Activated T-helper 17 cell treated with anti-CD3 and anti-CD28 coated beads, Interleukin-2, amount 50 U/mL, for 72 hours (primary cell): ENCODE measurements at places on chromosomes 5 and 9. TPM values are rescaled to one million over a fixed set of nuclear protein-coding genes. Genes with fewer than 3 reads are reported as not detected.
A peak's percentile ranks its signal among the peaks of the same experiment; 100 is the strongest.

GRCh38 chr9:115008536-115009270 is 78.3 kb upstream of the TNFSF8 start:
- ATAC-seq = peak; percentile 59

DNA sequence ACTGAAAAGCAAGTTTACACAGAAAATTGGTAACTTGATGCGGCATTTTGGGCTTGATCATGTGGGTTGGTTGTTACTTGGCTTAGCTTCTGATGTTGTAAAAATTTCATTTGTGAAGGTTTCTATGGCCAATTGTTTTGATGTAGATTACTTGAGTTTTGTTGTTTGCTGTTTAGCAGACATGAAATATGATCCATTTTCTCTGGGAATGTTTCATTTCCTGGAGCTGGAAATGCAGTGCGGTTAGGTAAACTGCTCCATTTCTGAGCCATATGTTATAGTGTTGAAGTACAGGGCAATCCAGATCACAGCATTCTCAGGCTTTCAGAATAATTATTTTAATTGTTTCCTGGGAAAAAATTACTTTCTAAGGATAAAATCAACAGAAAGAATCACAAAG is 396.9 kb downstream of the ENC1 start:
- no peak for ATAC-seq

C1QTNF3 gene
- 2.7 TPM for total RNA-seq

SEMA5A gene
- not detected for total RNA-seq

- no peak for ATAC-seq
Measured at GRCh38 chr5:135934939-135935338, 19.8 kb downstream of the LECT2 start.

MED10 gene
- total RNA-seq = 92.1 TPM

FOXD4 gene
- 0.22 TPM for total RNA-seq

DNA sequence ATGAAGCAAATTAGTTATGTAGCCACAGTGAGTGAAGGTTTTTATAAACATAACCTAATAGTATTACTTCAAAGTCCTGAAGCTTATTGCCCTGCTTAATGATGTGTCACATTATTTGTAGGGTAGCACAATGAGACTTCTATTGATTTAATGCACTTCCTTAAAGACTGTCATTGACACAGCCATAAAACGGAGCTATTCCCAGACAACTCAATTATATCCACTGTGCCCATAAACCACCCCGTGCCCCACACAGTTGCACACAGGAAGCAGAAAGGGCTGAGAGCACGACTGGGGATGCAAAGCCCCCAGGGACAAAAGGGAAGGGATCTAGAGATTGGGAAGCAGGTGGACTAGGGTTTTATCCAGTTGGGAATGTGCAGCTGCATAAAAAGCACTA is 37.0 kb downstream of the TRIM32 start:
- no peak for ATAC-seq

SFXN1 gene
- total RNA-seq = 256 TPM

DNA sequence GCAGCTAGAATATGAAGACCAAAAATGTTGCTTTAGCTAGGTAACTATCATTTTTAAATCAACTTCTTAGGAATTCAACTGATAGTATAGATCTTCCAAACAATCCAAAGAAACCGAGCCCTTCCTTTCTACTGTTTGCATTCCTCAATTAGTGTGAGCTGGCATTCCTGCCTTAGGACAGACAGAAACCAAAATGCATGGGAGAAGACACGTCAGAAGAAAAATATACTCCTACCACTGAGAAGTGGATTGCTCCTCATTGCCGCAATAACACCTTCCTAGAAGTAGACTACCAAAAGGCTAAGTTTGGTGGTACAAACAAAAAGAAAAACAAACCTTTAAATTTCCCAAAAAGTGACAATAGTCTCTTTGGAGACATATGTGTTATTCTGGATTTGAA is 440.0 kb downstream of the SEMA5A start:
- ATAC-seq = no peak

GRCh38 chr5:89934069-89934468 is 475.5 kb downstream of the CETN3 start:
- no peak for ATAC-seq

DNA sequence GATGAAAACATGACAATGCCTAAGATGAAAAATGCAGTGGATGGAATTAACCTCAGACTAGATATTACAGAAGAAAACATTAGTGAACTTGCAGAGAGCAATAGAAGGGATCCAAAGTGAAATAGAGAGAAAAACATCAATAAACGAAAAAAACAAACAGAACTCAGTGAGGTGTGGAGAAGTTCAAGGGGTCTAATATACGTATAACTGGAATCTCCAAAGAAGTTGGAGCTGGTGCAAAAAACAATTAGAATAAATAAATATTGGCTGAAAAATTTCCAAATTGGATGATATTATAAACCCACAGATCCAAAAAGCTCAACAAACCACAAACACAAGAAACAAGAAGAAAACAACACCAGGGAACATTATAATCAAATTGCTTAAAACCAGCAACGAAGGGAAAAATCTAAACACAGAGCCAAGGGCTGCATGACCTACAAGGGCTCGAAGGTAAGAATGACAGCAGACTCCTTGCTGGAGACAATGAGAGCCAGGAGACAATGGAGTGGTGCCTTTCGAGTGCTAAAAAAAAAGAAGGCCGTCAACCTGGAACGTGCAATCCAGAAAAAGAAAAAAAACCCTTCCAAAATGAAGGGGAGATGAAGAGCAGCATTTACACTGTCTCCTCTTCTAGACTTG is 11.8 kb downstream of the FAM163B start:
- no peak for ATAC-seq

GRCh38 chr9:89243296-89244061 is 64.9 kb upstream of the SHC3 start:
- no peak for ATAC-seq

CAPSL gene
- not detected for total RNA-seq

DNA sequence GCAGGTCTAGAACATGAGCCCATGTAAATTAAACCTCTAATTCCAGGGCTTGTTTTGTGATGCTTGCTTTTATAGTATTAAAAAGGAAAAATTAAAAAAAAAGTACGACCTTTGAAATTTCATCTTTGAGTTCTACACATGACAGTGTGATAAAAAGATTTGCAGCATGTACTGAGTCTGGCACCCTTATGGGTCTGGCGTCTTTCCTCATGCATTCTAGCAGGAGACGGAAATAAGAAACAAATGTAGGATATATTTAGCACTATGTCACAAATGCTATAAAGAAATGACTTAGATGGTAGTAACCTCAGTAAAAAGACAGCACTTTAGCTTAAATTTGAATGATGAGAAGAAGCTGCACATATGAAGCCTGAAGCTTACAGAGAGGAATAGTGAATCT is 1474.3 kb upstream of the CDH6 start:
- no peak for ATAC-seq

DNA sequence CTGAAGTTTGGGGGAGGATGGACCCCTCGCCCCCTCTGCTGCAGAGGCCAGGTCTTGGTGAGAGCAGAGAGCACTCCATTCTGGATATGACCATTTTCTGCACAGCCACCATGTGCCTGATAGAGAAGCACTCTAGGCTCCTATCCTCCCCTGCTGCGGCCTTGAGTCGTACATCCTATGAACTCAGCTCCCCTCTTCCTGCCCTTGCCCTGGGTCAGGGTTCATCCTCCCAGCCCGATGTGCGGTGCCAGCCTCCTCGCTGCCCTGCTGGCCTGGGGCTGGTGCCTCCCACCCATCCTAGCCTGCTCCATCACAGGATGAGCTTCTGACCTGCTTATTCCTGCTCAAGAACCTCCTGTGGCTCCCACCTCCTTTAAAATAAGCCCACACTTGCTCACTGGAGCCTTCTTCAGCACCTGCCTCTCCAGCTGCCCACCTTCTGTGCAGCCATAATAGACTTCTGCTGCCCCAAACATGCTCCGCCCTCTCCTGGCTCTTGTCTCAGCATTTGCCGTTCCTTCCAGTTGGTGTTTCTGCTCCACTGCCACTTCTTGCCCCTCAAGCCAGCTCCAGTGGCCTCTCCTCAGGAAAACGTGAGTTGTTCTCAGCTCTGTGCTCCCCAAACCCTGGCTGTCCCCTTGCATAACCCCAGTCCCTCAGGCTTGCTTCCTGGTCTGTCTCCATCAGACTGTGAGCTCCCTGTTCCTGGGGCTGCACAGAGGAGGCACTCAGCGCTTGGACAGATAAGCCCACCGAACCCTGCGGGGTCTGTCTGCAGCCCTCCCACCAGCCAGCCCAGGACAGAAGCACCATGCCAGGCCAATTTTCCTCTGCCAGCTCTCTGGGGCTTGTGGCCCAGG is 22.3 kb upstream of the TTLL11 start:
- no peak for ATAC-seq

LCN15 gene
- not detected for total RNA-seq

- ATAC-seq = no peak
Measured at GRCh38 chr5:109614301-109614700, 75.4 kb upstream of the MAN2A1 start.

- ATAC-seq = peak; percentile 29
Measured at GRCh38 chr9:130694205-130694604, 625 bp downstream of the EXOSC2 start.
